ENCODE measurements at places on chromosomes 4 and X. TPM values are rescaled to one million over a fixed set of nuclear protein-coding genes. Genes with fewer than 3 reads are reported as not detected.

USP9X gene
- 69.0 TPM for total RNA-seq

FAT4 gene
- total RNA-seq = 10.3 TPM

CLNK gene
- not detected for total RNA-seq

BMPR1B gene
- 2.0 TPM for total RNA-seq

GNRHR gene
- not detected for total RNA-seq

NEIL3 gene
- total RNA-seq = not detected

USP26 gene
- total RNA-seq = not detected

RBM46 gene
- not detected for total RNA-seq

RTL9 gene
- total RNA-seq = 0.15 TPM

MAGED4 gene
- 1.3 TPM for total RNA-seq

ADH7 gene
- total RNA-seq = not detected

MAGEA12 gene
- total RNA-seq = not detected

BTK gene
- total RNA-seq = 3.5 TPM

SORCS2 gene
- 2.4 TPM for total RNA-seq

HSFX4 gene
- not detected for total RNA-seq

PHOX2B gene
- total RNA-seq = not detected

CXCR3 gene
- 0.82 TPM for total RNA-seq

FAT1 gene
- 66.0 TPM for total RNA-seq

MGAT4D gene
- not detected for total RNA-seq

LPAR4 gene
- total RNA-seq = 0.08 TPM

ARHGEF38 gene
- total RNA-seq = not detected

LEF1 gene
- total RNA-seq = 0.71 TPM

RS1 gene
- total RNA-seq = not detected

ATP1B4 gene
- not detected for total RNA-seq

ARMCX4 gene
- 7.6 TPM for total RNA-seq

HPSE gene
- 2.3 TPM for total RNA-seq

PRDM8 gene
- 2.0 TPM for total RNA-seq

DUSP21 gene
- not detected for total RNA-seq

SUPT20HL1 gene
- not detected for total RNA-seq

GUCY2F gene
- total RNA-seq = not detected

SYTL4 gene
- total RNA-seq = 3.6 TPM

CNGA1 gene
- 0.12 TPM for total RNA-seq

RXFP1 gene
- not detected for total RNA-seq

TMPRSS11B gene
- total RNA-seq = not detected

CXorf49 gene
- total RNA-seq = not detected

CCDC149 gene
- total RNA-seq = 19.5 TPM

F8 gene
- 45.7 TPM for total RNA-seq

TMEM31 gene
- not detected for total RNA-seq

CFP gene
- total RNA-seq = 10.9 TPM

NPY2R gene
- 0.35 TPM for total RNA-seq

GPC3 gene
- total RNA-seq = 8.3 TPM

MAGEA2 gene
- total RNA-seq = not detected

ASMTL gene
- total RNA-seq = 27.7 TPM

HSFX3 gene
- total RNA-seq = not detected

PRPS2 gene
- 8.9 TPM for total RNA-seq

KLB gene
- total RNA-seq = 1.7 TPM

SSX2B gene
- total RNA-seq = not detected

COL4A5 gene
- 23.9 TPM for total RNA-seq

NWD2 gene
- total RNA-seq = 1.6 TPM

DNAAF6 gene
- total RNA-seq = not detected

SEPSECS gene
- total RNA-seq = 4.4 TPM

SMIM31 gene
- total RNA-seq = not detected

TRIM60 gene
- total RNA-seq = not detected

KLF8 gene
- 7.8 TPM for total RNA-seq

CLCN3 gene
- 38.7 TPM for total RNA-seq

INPP4B gene
- total RNA-seq = 11.0 TPM
